NCI-H1436 (cell line): ENCODE measurements at places on chromosomes 1 and 21.

- DNase-seq: no peak
Measured at GRCh38 chr1:167095368-167095767, 1.5 kb downstream of the STYXL2 start.

DNA sequence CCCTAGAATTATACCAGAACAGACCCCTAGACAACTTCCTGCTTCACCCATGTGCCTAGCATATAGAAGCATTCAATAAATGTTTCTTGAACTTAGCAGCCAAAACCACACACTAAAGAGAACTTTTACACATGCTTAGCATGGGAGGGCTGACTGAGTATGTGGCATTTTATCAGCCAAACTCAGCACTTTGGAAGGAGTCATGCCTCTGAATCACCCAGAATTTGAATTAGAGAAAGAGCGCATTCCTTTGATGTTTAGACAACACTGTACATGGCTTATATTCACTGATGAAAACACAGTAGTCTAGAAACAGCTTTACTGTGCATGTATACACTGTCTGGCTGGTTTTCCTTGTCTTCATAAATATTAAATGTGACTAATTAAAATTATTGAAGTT is 26.1 kb downstream of the SPAG17 start:
- no peak for DNase-seq

DNA sequence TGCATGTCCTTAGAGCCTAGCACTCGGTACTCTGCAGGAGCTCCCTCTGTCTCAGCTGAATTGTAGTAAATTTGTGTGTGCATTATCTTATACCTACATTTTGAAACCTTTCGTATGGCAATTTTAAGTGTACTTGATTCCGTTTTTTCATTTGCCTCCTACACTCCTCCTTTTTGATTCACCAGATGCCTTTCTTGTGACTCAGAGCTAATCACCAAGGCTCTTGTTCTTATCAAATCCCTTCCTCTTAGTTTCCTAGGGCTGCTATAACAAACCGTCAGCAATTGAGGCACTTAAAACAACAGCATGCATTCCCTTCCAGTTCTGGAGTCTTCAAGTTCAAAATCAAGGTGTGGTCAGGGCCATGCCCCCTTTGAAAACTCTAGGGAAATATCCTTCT is 261.0 kb downstream of the ASTN1 start:
- DNase-seq: no peak

DNA sequence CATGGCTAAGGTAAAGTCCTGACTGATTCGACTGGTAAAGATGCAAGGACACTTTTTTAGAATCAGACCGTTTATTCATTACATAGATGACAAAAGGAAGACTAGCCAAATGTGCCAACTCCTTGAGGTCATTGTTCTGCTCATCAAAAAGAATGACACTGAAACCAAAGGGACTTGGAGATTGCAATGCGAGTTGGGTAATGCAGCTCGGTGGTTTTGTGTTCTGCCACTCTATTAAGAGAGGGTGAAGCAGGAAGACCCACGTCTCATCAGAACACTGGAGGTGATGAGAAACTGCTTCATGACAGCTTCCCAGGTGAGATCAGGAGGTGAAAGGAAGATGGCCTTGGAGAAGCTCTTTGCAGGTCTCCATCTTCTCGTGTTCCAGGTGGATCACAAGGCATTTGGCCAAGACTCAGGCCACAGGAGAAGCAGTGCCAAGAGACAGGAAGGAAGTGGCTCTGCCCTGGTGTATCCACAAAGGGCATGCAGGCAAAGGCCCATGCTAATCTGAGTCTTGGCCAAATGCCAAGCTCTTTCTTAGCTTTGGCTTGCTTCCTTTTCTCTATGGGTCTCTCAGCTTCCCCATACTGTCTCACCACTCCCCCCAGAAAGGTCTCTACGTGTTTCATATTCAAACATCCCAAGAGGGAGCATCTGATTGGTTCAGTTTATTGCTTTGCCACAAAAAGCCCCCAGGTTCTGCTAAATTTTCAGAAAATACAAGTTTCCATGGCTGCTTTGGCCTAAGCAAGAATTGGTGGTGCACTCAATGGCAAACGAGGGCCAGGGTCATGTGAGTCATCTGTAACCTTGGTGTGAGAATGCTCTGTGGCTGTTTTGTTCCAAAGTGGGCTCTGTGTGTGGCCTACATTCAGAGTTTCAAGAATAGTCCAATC is 5.7 kb upstream of the CCT8 start:
- no peak for DNase-seq

DNA sequence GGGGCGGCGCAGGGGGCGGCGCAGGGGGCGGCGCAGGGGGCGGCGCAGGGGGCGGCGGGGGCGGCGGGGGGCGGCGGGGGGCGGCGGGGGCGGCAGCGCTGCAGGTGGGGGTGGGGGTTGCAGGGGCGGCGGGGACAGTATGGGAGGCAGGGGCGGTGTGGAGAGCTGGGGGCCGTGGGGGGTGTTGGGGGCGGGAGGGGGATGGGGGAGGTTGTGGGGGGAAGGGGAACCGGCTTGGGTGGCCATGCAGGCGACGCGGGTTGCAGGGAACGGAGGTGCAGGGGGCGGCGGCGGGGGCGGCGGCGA is 13.0 kb upstream of the SLC19A1 start:
- no peak for DNase-seq

DNA sequence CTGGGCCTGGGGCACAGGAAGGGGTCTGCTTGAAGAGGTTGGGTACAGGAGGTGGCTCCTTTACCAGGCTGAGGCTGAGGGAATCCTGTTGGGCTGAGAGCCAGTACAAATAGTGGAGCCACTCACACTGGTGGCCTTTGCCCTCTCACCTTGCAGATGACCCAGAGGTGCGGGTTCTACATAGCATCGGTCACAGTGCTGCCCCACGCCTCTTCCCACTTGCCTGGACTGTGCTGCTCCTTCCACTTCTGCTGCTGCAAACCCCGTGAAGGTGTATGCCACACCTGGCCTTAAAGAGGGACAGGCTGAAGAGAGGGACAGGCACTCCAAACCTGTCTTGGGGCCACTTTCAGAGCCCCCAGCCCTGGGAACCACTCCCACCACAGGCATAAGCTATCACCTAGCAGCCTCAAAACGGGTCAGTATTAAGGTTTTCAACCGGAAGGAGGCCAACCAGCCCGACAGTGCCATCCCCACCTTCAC is 1.8 kb upstream of the SLC50A1 start:
- no peak for DNase-seq

DNA sequence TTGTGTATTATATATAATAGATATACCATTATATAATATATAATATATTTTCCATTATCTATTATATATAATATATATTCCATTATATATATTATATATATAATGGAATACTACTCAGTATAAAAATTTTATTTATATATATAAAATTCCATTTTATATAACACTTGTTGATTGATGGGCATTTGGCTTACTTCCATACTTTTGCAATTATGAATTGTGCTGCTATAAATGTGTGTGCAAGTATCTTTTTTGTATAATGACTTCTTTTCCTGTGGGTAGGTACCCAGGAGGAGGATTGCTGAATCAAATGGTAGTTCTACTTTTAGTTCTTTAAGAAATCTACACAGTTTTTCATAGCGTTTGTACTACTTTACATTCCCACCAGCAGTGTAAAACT is 1211.1 kb downstream of the NCAM2 start:
- no peak for DNase-seq

- no peak for DNase-seq
Measured at GRCh38 chr1:240821925-240822324, 210.0 kb upstream of the GREM2 start.

GRCh38 chr1:67350783-67351182 is 43.1 kb downstream of the IL12RB2 start:
- no peak for DNase-seq

DNA sequence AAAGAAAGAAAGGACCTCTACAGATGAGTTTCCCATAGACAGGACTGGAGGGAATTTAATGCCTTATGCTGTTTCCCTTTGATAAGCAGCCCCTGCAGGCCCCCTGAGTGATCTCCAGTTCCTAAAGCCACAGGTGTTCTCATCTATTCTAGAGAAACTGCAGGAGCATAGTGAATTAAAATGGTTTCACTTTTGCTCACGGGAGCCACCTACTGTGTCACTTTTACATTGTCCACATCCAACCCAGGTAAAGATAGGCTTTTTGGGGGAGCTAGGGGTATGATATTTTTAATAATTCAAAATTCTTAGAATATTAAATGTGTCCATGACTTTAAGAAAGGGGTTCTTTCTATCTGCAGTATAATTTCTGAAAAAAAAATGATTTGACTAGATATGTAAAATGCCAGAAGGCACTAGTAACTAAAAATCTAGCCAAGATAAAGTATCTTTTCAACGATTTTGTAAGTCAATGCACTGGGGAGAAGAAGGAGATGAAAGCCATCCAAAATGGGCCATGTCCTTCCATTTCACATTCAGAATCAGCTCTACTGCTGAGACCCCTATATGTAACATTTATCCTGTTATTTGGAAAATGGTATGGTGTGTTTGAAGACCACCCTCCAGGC is 267.3 kb upstream of the DUSP10 start:
- peak; percentile 26 for DNase-seq

- no peak for DNase-seq
Measured at GRCh38 chr1:28196330-28196729, 19.8 kb upstream of the PTAFR start.

DNA sequence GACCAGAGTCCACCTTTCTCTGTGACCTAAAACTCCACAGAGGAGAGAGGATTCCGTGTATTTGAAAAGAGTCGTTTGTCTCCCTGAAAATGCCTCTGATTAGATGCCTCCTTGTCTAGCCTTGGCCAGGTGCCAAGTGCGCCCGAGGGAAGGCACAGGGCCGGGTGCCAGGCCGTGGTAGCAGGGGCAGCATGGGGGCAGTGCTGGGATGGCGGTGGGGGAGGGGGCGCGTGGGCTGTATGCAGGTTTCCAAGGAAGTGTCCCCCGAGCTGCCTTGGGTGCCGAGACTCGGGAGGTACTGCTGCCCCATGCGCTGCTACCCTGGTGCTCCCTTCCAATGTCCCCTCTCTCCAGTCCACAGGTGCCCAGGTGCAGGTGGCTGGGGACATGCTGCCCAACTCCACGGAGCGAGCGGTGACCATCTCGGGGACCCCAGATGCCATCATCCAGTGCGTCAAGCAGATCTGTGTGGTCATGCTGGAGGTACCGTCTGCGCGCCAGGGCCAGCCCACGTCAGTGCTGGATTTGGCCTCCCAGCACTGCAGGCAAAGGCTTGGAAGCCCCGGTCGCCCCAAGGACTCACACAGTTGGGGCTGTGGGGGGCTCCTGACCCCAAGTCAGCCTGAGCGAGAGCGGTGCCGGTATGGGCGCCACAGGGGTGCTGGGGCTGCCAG is 70.9 kb upstream of the COL6A1 start:
- peak; percentile 16 for DNase-seq

- no peak for DNase-seq
Measured at GRCh38 chr1:91806769-91807700, 78.9 kb downstream of the TGFBR3 start.

GRCh38 chr1:97424209-97424608 is 496.6 kb downstream of the DPYD start:
- no peak for DNase-seq

- no peak for DNase-seq
Measured at GRCh38 chr1:178489399-178489798, 7.4 kb downstream of the CLEC20A start.

DNA sequence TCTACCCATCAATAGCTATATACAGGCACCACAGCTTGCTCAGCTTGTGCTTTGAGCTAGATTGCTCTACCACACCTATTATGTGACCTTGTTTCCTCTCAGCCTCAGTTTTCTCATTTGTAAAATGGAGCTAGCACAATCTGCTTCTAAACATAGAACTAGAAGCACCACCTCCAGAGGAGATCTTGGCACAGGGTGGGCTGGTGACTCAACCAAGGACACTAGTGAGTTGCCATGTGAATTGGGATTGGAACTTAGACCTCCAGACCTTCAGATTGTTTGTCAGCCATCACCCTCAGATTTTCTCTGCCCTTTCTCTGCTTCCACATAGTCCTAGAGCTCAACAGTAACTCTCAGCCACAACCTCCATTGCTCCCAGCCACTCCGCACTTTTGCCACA is 3.0 kb upstream of the MACO1 start:
- no peak for DNase-seq

DNA sequence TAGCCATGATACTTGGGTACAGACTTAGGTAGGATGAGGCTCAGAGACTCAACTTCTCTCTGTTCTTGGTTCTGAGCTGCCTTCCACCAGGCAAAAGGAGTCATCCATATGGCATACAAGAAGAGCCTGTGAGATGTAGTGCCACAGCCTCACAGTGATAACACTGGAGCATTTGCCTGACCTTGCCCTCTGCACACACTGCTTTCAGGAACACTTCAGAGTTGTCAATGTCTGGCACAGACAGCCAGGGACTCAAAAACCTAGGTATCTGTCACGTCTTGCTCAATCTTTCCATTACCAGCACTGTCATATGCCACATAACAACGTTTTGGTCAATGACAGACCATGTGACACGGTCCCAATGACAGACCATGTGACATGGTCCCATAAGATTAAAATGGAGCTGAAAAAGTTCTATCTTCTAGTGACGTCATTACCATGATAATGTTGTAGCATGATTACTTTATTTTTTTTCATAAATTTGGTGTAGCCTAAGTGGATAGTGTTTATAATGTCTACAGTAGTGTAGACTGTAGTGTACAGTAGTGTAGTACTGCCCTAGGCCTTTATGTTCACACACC is 199.9 kb upstream of the CTTNBP2NL start:
- no peak for DNase-seq

GRCh38 chr1:157739229-157739901 is 37.6 kb downstream of the FCRL2 start:
- no peak for DNase-seq

- no peak for DNase-seq
Measured at GRCh38 chr1:85321237-85321964, 45.0 kb upstream of the BCL10 start.

GRCh38 chr1:114081437-114082303 is 72.0 kb downstream of the SYT6 start:
- no peak for DNase-seq

DNA sequence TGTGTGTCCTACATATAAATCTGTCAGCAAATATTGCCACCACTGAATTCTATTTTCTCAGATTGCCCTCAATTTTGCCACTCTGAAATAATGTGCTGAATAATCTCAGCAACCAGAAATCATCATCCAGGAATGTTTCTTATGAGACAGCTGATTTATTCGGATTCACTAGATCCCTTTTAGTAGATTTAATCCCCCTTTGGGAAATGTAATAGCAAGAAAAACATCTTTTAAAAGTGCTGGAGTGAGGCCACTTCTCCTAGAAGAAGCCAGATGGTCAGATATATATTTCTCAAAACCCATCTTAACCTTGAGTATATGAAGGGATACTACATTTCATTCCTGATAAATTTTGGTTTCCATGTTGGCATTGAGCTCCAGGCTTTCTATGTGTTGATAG is 327.7 kb downstream of the SMYD3 start:
- DNase-seq: no peak

- no peak for DNase-seq
Measured at GRCh38 chr1:86487811-86488141, 19.0 kb downstream of the CLCA1 start.

DNA sequence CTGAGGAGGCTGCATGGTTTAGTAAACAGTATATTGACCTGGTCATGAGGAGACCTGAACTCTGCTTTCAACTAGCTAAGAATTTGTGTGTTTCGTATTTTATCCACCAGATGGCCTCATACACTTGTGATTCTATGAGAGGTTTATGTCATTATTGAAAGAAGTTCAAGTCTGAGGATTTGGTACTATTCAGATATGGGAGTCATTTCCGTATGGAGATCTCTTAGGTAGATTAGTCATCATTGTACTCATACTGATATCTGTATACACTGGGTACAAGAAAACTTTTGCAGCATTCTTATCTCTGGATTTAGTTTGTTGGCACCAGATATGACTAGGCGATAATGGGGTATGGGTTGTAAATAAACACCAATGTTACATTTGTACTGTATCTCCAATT is 26.6 kb downstream of the ATF6 start:
- DNase-seq: peak; percentile 40
